ENCODE measurements at places on chromosomes 13 and 19.

GRCh38 chr13:113929628-113930615, 44.0 kb downstream of the C13orf46 start:
- DNase-seq, result no peak

- no peak for DNase-seq
Measured at GRCh38 chr13:43196086-43196621, 172.8 kb downstream of the DNAJC15 start.

- no peak for DNase-seq
Measured at GRCh38 chr19:35766571-35767104, 8.7 kb downstream of the PROSER3 start.

DNA sequence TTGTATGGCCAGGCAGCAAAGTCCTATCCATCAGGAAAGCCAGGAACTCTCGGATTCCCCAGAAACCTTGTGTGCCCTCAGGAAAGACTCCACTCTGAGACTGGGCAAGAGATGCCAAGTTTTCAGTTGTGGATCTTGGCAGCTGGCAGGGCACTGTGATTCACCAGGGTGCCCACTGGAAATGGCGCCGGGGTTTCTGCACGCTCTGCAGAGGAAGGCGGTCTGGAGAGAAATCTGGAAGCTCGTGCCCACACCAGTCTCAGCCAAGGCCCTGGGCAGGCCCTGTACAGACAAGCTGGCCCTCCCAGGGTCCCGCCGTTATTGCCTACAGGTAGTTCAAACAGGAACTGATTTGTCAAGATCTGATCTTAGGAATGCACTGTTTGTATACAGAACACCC, 4.9 kb downstream of the NAPA start:
- DNase-seq, result no peak

- no peak for DNase-seq
Measured at GRCh38 chr13:83153848-83154247, 728.4 kb downstream of the SLITRK1 start.

All from SW 1271 (cell line).